ENCODE measurements at places on chromosomes 11 and 22.

- DNase-seq, result no peak
Observed at GRCh38 chr11:127674754-127675153, 674.2 kb upstream of the KIRREL3 start.

DNA sequence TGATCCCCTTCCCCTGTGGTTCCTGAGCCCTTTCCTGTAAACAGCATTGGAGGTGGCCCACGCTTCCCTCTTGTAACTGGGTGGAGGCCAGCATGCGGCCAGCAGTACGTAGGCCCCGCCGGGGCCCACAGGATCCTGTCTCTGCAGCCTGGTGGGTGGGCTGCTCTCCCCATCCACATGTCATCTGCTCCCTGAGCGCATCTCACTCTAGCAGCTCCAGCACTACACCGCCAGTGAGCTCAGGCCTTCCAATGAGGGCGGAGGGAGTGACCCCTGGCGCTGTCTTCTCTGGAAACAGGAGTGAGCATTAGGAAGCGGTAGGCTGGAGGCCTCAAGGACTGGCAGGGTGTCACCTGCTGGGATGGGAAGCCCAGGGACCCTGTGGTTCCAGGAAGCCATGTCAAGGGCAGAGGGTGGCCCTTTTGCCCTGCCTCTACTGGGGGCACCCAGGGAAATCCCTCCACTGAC is 363.9 kb downstream of the TBC1D22A start:
- DNase-seq, result no peak

DNA sequence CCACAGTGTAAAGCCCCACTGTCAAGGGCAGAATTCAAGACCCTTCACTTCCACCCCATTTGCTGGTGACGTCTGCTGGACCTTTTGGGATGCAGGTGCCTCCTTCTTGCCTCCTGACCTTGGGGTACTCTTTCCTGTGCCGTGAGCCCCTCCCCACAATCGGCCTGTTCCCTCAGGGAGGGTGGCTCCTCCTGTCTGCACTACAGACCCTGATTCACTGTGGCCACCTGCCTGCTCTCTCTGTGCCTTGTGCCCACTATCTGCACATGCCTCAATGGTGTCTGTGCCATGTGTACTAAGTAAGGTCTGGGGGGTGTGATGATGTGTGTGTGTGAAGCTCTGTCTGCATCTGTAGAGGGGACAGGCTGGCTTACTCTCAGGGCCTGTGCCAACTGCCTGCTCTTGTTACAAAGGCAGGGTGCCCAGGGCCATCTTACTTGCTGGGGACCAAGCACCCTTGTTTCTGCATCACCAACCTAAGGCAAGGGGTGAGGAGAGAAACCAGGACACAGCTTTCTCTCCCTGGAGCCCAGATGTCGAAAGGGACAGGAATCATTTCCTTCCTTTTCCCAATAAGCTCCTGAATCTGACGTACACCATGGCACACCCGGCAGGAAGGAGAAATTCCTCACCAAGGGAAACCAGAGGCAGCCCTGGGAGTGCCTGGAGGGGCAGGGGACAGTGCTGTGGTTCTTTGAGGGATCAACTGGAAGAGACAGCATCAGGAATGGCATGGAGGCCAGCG is 3.7 kb downstream of the PPM1F start:
- no peak for DNase-seq

DNA sequence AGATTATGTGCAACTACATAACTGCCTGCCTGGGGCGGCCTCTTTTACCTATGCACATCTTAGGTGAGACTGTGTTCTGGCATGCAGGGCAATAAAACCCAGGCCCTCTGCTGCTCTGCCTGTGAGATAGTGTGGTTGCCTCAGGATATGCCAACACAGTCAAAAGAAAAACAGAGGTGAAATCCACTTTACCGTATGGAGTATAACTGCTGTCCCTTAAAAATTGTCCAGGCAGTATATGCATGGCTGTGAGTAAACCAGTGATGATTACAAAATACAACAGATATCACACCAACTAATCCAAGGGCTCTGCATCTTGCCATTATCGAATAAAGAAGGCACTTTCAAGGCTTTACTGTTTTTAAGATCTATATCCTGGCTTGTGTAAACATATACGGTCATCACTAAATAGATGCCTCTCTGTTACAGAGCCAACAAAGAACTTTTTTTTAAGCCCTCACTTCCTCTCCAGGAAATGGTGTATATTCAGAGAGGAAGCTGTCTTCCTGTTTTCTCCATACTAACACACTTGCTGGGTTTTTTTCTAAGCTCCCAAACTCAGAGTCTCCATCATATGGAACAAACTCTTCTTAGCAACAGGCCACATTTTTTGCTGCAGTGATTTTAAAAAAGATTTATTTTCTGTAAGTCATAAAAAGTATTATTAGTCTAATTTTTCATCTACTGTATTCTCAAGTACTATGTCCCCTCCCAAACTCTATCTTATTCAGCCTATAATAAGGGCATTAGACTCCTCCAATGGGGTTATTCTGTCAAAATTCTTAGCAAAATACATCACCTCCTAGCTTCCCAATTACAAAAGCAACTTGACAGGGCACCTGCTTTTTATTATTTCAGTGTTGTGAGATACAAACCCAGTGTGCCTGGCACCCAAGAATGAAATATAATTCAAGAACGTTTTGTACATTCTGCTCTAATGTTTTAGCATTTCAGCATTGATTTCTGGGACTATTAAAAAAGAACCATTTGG is 135.2 kb downstream of the MAML2 start:
- no peak for DNase-seq

DNA sequence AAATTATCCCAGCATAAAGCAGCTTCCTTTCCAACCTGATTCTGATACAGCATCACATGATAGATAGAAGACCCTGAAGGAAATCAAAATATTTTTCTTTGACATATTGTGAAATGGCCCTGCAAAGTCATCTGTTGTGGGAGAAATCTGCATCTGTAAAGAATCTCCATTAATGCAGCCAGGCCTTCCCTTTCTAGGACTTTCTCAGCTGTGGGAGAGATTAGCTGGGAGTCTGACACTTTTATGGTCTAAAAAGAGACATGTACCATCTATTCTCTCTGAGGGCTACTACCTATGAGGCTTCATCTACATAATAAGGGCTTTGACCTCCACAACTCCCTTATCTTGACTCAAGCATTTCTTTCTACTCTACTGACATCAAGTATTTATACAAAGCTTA is 238.1 kb downstream of the SWAP70 start:
- DNase-seq, result no peak

- DNase-seq, result no peak
Observed at GRCh38 chr11:66570850-66571180, 2.4 kb upstream of the CTSF start.

GRCh38 chr11:28697920-28698827 is 590.0 kb downstream of the METTL15 start:
- no peak for DNase-seq

- DNase-seq, result no peak
Observed at GRCh38 chr11:69202511-69203221, 46.9 kb downstream of the SMIM38 start.

DNA sequence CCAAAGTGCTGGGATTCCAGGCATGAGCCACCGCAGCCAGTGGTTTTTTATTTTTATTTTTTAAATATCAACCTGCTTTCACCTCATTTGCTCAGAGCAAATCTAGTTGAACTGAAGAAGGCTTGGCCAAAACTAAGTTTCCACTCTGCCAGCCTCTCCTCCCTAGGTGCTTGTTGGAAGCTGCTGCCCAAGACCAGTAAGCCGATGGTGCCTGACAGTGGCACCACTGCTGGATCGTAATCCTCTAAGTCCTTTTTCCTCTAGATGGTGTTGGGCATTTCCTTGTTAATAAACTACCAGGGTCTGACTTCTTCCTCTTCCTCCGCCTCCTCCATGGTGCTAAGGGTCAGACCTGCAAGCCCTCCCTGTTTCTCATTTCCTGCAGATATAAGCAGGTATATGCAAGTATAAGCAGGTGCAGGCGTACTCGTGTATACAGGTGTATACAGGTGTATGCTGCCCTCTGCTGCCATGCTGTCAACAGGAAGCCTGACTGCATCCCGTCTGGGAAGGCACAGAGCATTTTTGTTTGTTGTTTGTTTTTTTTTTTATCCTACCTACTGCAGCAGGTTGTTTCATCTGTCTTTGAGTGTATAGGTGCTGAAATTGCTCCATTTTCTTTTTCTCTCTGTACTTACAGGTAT is 1.6 kb downstream of the NADSYN1 start:
- DNase-seq, result no peak

DNA sequence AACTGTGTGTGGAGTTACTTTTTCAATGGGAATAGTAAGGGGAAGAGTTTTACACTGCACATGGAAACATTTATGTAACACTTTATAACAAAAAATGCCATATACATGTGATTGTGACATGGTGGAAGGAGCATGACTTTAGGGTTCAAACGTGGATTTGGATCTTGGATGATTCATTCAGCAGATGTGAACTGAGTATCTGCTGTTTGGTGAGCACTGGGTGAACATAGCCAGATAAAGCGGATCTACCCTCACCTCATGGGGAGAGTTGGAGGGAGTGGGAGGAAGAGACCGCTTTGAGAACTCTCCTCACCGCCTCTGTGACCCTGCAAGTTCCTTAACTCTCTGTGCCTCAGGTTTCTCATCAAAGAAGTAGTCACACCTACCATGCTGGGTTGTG is 3.1 kb downstream of the NAA40 start:
- DNase-seq, result no peak

GRCh38 chr22:38026130-38027111 is 30.8 kb upstream of the PICK1 start:
- no peak for DNase-seq

DNA sequence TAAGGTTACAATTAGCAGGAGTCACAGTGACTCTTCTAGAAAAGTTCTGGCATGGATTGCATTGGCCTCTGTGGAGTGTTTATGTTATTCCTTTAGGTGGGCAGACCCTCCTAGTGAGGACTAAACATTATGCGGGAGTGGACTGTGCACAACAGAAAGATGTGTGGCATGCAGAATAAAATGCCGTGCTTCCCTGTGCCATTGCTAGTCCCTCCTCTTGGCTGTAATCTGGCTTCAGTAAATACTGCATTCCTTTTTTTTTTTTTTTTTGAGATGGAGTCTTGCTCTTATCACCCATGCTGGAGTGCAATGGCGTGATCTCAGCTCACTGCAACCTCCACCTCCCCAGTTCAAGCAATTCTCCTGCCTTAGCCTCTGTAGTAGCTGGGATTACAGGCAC is 45.0 kb downstream of the SLC5A1 start:
- no peak for DNase-seq

- no peak for DNase-seq
Observed at GRCh38 chr22:47148956-47149728, 386.7 kb downstream of the TBC1D22A start.

DNA sequence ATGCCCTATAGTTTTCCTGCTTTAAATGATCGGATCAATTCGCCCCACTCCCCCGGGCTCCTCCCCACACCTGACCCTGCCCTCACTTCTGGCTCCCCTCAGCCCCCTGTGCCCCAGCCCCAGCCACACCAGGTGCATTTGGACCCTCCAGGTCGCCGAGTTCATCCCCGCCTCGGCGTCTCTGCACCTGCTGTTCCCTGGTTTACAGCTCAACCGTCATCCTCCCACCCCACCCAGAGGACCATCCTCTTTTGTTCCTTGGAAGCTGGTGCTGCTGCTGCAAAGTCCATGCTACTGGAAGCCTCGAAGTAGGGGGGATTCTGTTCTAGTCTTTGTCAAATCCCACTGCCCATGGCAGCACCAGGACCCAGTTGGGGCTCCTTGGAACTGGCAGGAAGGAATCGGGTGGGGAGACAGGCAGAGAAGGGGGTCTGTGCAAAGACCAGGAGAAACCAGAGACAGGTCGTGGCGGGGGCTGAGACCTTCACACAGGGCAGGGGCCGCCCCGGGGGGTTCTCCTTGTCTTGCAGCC is 4.5 kb upstream of the MUC5B start:
- DNase-seq, result no peak

DNA sequence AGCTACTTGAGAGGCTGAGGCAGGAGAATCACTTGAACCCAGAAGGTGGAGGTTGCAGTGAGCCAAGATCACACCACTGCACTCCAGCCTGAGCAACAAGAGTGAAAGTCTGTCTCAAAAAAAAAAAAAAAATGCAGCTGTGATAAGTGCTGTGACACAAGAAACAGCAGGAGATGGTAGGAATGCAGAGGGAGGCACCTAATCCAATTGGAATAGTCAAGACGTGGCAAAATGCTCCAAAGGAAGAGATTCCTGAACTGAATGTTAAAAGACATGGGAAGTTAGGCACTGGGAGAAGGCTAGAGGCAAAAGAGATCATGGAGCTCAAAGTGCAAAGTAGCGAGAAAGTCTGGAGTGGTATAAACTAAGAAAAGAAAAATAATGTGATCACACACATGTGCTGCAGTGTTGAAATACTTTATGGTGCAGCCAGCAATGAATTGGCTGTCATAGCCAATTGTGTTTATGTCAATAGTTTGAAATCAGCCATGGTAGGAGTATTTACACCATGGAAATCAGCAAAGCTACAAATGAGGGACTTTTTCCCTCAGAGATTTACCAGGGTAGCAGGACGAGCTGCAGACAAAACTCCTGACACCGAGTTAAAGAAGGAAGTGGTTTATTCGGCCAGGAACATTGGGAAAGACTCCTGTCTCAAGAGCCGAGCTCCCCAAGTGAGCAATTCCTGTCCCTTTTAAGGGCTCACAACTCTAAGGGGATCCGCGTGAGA is 40.9 kb upstream of the LIPT2 start:
- no peak for DNase-seq

- no peak for DNase-seq
Observed at GRCh38 chr22:20204311-20204710, 53.5 kb upstream of the CCDC188 start.

GRCh38 chr11:128530118-128531074 is 57.0 kb downstream of the ETS1 start:
- DNase-seq, result no peak

GRCh38 chr11:1255151-1255550 is 32.3 kb downstream of the MUC5B start:
- DNase-seq, result no peak

- DNase-seq, result no peak
Observed at GRCh38 chr22:47587861-47588577, 825.6 kb downstream of the TBC1D22A start.

- no peak for DNase-seq
Observed at GRCh38 chr11:115996125-115996807, 492.1 kb upstream of the CADM1 start.

DNA sequence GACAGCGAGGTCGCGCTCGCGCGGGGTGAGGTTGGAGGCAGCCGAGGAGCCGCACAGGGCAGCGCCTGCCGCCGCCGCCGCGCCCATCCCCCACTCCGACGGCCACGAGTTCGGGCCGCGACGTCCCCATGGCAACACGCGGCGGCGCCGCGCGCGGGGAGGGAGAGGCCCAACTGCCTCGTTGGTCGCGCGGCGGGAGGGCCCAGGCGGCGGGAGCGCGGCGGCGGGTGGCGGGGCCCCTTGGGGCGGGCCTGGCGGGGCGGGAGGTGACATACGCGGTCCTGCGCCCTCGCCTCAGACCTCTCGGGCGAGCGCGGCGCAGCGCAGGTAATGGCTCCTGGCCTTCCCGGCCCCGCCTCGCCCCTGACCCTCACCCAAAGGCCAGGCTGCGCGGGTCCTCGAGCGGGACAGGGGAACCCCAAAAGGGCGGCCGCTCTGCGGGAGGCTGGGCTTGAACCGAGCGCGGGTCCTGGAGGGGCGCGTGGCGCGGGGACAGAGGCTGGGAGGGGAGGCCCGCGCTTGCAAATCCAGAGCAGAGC is at the start of gene DEUP1:
Gene DEUP1 (plus strand): TSS at position 297 of the 539 bp plus-strand sequence. CDS start 1,518 bp downstream, outside the sequence.
- no peak for DNase-seq

- no peak for DNase-seq
Observed at GRCh38 chr11:23727387-23727786, 769.5 kb upstream of the LUZP2 start.

- DNase-seq, result no peak
Observed at GRCh38 chr11:62921201-62921572, at the start of gene CHRM1. CHRM1 (minus strand) TSS chr11:62921363; CDS start chr11:62911100, 10,263 bp downstream.

GRCh38 chr11:92297567-92298553 is 73.2 kb downstream of the FAT3 start:
- DNase-seq, result no peak

GRCh38 chr22:38027487-38027886 is 29.7 kb upstream of the PICK1 start:
- no peak for DNase-seq

Data from activated T-helper 1 cell treated with anti-CD3 and anti-CD28 coated beads, Interleukin-2, amount 50 U/mL, for 16 hours (primary cell).